Panc1 (cell line): ENCODE measurements at places on chromosomes 16 and 17. TPM values are rescaled to one million over a fixed set of nuclear protein-coding genes. Genes with fewer than 3 reads are reported as not detected.

DNA sequence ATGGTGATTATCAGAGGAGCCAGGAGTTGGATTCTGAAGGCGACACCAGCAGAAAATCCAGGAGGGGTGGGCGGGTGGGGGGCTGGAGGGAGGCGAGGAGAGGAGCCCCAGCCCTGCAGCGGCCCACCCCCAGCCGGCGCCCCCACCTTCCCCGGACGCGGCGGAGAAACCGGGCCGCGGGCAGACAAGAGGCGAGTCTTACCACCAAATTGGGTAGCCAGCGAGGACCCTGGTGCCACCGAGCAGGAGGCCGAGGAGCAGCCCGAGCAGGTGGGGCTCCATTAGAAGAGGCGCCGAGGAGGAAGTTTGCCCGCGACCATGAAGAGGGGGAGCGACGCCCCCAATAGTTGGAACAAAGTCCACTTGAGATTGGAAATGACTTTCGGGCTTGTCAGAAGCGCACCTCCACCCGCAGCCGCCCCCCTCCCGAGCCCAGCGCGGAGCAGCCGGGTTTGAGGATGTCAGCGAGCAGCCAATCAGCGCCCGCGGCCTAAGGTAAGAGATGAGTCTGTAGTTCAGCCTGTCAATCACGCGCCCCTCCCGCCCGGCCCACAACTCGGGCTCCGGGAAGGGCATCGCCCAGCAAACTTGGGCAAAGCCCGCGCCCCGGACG lies at the start of gene WNT3:
TSS of gene WNT3 (minus strand) at position 377 of the 613 bp plus-strand sequence. CDS start at position 282, 95 bp downstream.
- DNase-seq = no peak

DNA sequence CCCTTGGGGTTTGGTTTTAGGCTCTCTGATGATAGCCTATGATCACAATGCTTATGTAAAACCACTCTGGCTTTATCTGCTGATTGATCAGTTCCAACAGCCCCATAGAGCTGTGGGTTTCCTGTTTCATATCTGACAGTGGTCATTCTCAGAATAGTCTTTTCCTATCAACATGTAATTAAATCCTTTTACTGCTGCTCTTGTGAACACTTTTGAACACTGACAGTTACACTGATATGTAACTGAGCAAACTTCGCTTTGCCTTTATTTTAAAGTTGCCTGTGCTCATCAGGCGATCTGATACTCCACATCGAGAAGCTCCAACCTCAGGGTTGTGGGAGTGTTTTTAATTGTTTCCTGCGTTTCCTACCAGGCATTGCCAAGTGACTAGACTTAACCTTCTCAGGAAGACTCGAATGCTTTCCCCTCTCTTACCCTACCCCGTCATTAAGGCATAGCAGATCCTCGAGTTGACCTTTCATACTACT lies 17.3 kb upstream of the CLEC18B start:
- no peak for DNase-seq

- no peak for DNase-seq
These were observed 6.6 kb downstream of the TMEM114 start for GRCh38 chr16:8583732-8584131.

DNA sequence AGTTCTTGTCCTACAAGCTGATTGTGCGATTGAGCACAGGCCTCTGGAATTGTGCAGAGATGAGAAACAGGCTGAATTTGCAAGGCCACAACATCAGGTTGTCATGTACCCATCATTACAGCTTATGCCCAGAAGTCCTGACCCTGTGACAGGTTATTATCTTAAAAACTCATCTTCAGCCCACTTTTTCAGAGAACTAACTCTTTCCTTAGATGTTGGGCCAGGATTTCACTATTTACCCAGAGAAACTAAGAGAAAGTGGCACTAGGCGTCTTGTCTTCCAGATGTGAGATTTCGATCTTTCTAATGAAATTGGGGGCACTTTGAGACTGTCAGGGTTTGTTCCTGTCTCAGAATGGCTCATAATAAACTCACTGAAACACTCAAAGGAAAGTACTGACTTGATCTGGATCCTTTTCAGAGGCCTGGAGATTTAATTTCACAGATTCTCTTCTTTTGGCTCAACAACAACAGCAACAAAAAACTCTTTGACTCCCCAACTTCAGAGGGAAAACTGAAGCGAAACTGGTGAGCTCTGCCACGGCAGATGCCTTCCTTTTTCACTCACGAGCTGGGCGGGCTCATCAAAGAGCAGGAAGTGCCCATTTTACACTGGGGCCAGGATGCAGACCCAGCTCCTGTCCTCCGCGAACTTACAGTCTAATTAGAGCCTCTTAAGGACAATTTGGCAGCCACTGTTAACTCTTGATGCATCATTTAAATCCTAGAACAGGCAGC lies 17.7 kb upstream of the SLC12A3 start:
- no peak for DNase-seq

DNA sequence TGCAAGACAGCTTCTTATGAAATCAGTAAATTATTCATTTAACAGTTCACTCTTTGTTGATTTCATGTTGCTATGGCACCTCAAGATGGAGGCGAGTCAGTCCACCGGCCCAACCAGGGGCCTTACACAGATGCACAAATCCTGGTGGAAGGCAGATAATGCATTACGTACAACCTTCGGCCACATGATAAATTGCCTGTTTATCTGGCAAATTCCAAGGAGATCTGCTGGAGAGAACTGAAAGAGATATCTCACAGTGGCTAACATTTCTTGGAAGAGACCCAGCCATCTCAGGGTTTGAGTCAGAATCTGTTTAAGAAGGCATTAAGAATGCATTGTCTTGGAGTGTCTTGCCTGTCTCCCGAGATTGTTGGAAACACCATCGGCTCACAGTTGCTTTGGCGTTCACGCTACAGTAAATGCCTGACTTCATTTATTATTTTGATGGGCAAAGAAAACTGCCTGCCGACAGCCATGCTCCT lies 225.6 kb downstream of the MSI2 start:
- DNase-seq = no peak

GRCh38 chr17:83101805-83102480 lies 22.5 kb downstream of the METRNL start:
- no peak for DNase-seq

DNA sequence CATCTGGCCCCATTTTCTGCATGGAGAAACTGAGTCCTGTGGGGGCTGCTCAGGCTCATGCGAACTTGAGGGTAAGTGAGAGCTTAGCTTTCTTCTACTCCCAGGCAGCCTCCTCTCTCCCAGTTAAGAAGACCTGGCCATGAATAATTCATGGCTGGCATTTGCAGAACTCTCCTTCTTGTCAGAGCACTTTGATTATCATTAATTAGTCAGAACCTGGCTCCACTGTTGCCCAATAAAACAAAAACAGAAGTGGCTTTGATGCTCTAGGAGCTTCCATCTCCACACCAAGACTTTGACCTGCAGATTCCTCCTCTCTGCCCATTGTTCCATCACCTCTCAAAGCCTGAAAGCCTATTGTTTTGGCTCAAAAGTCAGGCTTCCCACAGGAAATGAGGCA lies 45.5 kb upstream of the CDH3 start:
- no peak for DNase-seq

DNA sequence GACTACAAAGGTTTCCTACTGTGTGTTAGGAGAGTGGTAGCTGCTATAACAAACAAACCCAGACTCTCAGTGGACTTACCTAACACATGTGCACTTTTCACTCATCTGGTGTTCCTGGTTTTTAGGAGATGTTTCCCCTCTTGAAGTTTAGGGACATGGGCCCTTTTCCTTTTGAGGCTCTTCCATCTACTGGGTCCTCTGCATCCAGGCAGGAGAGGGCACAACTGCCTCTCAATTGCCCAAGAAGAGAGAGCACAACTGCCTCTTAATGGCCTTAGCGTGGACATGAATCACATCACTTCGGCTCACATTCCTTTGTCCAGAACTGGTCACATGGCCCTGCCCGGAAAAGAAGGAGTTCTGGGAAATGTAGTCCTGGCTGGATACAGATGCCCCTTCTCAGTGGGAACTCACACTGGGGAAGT lies 9.8 kb upstream of the TNRC6C start:
- DNase-seq = no peak

DNA sequence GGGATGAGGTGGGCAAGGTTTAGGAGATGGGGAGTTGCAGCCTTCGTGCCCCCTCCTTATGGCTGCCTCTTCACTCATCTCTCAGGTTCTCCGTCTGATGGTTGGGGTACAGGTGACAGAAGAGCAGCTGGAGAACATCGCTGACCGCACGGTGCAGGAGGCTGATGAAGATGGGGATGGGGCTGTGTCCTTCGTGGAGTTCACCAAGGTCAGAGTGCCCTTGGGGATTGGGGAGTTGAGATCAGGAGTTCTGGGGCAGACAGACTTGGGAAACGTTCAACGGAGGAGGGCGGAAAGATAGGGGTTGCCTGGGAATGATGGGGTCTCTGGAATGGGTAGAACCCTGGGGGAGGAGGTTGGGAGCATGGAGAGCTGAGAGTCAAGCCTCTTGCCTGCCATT lies 2.3 kb downstream of the CHP2 start:
- DNase-seq = no peak

DNA sequence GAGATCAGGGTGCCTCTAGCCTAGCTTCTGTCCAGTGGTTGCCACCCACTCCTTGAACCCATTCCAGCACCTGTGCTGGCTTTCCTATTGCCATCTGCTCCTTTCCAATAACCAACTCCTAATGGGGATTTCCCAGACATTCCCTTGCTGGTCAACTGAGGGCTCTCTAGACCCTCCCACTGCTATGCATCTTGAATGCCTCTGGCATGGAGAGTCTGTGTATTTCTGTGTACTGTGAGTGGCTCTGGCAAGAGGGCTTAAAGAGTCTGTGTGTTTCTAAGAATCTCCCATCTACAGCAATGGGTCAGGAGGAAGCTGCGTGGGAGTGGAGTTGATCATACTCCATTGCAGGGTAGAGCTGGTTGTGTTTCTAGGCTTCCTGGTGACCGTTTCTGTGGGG lies 11.0 kb upstream of the EPN3 start:
- no peak for DNase-seq

DNA sequence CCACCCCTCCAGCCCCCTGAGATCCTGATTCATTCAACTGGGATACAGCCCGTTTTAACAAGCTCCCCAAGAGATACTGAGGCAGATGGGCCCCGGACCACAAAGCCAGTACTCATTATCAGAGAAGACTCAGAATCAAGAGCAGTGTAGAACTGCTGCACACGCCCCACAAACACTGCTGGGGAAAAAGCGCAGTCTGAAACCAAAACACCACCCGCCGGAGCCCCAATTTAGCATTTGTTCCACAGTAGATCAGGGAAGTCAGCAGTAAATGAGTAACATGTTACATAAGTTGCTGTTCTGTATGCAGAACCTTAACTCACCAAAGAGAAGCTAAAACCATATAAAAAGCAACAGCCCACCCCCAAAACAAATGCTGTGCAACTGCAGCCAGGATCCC lies 123.6 kb downstream of the CDYL2 start:
- DNase-seq = no peak

GRCh38 chr16:50010212-50010611 lies 14.8 kb upstream of the CNEP1R1 start:
- no peak for DNase-seq

GRCh38 chr16:68452176-68452575 lies 3.9 kb upstream of the SMPD3 start:
- no peak for DNase-seq

DNA sequence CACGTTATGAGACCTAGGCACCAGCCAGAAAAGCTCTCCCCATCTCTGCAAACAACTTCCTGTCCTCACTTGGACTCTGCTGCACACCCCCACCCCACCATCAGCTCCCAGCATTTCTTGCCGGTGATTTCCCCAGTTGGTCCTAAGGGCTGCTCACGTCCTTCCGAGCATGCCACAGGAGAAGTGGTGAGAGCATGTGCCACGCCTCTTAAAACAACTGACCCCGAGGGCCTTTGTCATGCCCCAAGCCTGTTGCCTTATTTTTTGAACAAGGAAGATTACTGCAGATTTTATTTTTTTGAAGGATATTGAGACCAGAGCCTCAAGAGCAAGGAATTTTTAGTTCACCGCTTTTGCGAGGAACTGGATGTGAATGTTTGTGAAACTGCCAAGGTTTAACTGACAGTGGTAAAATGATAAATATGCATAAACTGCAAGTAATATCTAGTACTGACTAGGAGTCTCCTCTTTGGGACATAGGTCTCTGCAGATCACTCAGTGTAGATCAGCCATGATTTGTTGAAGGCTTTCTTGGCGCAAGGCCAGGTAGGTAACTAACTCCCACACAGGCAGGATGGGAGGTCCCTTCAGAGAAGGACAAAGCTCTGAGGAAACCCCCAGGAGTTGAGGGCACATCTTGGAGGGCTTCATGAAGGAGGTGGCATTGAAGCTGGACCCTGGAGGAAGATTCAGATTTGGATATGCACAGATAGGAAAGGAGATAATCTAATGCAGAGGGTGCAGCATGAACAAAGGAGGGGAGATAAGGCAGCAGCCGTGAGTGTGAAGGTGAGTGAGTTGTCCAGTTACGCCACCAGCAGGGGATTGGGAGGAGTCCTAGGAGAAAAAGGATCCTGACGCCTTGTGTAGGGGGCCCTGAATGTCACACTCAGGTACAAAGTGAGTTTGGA lies 44.7 kb downstream of the TMEM132E start:
- DNase-seq = no peak

The MT4 gene
- total RNA-seq = not detected

The NLRC5 gene
- 8.8 TPM for total RNA-seq

The SOX9 gene
- 79.5 TPM for total RNA-seq

The RSAD1 gene
- 40.2 TPM for total RNA-seq

The ADAM11 gene
- 3.5 TPM for total RNA-seq

The EFCAB3 gene
- total RNA-seq = not detected

The AGRP gene
- total RNA-seq = not detected

The ZFPM1 gene
- total RNA-seq = 3.9 TPM

The ANKRD40CL gene
- total RNA-seq = not detected

The GUCY2D gene
- not detected for total RNA-seq

The DVL2 gene
- 84.2 TPM for total RNA-seq

The KRT36 gene
- not detected for total RNA-seq
